Renal cortical epithelial cell (primary cell): ENCODE measurements at places on chromosomes 13 and 19. TPM values are rescaled to one million over a fixed set of nuclear protein-coding genes. Genes with fewer than 3 reads are reported as not detected.

- no peak for DNase-seq
These were observed 200.5 kb downstream of the KLF5 start for GRCh38 chr13:73259061-73260017.

The IFNL1 gene
- not detected in 2 replicates for total RNA-seq

- DNase-seq = no peak
These were observed 3.8 kb downstream of the INTS6 start for GRCh38 chr13:51449018-51449417.

- peak; percentile 75 for DNase-seq
These were observed 314.8 kb upstream of the MAB21L1 start for GRCh38 chr13:35791184-35791851.

The KCNN4 gene
- total RNA-seq = 0.85 and 8.5 TPM in 2 replicates

DNA sequence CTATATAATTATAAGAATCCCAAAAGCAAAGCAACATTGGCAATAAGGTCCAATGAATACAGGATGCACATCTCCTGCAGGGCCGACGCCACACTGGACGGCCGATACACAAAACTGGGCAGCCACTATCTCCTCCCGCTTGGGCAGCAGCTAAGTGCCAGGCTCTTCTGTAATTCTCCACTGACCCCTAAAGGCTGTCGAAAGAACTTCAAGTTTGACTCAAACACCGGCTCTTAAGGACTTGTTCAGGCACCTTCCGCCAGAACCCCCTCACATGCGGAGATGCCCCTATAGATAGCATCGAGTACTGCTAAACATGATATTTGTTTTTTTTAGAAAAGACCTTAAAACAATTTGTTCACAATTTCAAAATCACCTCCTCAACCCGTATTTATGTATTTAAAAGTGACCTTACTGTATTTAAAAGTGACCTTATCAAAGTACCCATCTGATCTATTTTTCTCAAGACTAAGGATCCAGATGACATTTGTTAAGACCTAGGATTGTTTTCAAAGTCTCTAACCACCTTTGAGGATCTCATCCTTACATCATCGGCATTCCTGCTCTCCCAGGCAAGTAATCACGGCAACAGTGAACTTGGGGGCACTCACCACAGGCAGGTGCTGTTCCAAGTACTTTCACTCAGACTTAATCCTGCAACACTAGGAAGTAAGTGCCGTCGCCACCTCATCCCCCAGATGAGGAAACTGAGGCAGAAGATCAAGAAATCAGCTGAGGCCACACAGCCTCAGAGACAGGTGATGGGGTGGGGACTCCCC, 77.8 kb downstream of the TUBGCP3 start:
- DNase-seq = peak; percentile 71

DNA sequence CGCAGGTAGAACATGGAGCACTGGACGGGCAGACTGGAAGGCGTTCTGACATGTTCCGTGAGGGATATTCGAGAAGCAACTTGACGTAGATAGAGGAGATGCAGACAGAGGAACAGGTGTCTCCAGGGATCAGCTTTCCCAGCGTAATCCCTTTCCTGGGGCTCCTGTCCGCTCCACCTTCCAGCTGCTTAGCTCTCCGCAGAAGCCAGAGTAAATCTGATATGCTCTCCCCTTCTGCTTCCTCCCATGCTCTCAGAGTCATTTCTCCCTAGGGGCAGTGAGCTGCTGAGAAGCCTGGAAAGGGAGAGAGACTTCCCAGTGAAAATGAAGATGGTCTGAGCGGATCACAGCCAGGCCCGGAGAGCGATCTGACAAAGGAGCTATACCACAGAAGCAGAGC, 23.0 kb upstream of the OLFM4 start:
- no peak for DNase-seq

DNA sequence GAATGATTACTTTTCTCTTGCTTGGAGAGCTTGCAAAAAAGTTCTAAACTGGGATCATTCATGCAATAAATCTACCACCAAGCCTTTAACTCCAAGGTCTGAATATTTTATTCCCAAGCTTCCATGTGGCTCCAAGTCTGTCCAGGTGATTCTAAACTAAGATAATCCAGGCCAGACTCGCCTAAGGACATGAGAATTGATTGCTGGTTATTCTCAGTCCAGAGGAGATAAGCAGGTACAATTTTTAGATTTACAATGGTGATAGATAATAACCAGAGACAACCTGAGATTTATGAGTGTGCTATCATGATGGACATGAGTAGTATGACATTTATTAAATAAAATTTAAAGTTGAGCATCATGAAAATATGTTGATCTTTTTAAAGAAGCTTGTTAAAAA, 156.5 kb upstream of the SPRY2 start:
- no peak for DNase-seq

GRCh38 chr13:113669231-113669754, 2.3 kb downstream of the GRK1 start:
- DNase-seq = no peak

- no peak for DNase-seq
These were observed 14.9 kb downstream of the SSC5D start for GRCh38 chr19:55503157-55503501.

The ELOF1 gene
- total RNA-seq = 27.6 TPM in 2 replicates

DNA sequence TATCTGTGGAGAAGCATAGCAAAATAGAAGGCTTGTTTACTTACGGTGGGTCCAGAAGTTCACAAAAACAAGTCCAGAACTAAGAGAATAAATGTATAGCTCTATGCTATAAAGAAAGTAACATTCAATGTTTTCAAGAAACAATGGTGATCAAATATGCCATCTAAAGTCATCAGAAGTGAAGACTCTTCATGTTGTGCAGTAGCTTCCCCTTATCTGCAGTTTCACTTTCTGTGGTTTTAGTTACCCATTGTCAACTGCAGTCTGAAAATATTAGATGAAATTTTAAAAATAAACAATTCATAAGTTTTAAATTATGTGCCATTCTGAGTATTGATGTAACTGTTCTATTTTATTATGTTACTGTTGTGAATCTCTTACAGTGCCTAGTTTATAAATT, 72.5 kb downstream of the EDNRB start:
- no peak for DNase-seq
